Breast epithelium (tissue), 4 donors: ENCODE measurements at places on chromosomes 11 and 22.

DNA sequence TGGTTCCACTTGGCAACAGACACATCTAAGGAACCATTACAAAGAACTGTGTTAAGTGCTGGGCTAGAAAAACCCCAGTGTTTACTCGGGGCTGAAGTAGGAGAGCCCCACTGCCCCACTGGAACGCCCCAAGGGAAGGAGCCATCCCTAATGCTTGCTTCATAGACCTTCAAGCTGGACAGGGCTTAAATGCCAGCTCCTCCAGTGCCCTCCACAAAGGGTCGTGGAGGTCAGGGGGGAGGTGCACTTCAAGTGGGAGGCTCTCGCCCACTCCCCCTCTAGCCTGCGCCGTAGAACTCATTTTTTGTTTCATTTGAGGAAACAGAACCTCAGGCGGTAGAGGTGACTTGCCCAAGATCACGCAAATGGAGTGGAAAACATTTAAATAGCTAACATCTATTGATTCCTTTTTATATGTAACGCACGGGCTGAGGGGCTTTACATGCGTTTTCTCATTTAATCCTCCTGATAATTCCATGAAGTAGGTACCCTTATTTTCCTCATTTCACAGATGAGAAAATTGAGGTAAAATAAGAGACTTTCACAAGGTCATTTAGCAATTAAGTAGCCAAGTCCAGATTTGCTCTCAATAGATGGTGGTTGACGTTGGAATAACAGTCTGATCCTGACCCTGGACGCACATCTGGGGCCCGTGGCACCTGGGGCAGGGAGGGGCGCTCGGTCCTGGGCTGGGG, 545 bp upstream of the ZDHHC13 start:
- DNase-seq, result no peak

DNA sequence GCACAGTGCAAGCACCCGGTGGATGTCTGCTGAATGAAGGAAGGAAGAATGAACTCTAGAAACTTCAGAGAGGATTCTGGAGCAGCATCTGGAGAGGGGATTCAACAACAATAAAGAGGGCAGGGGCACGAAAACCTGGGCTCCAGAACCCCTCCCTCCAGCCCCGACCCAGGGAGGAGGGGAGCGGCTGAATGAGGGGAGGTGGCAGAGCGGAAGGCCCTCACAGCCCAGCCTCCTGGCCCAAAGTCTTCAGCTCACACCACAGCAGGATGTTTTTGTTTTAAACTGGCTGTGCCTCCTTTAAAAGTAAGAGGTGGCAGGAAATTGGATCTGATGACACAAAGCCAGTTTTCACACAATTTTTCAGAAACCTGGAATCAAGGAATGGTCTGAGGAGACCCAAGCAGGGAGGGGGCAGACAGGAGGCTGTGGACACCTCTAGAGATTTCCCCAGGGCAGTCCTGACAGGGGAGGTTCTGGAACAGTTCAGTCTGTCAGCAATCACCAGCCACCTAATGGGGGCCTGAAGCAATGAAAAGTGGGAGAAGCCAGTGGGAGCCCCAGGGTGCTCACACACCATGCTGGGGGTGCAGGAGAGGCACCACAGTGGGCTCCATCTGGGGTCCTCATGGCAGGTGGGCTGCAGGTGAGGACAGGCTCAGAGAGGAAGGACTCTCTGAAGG, 44.4 kb upstream of the TCF20 start:
- no peak for DNase-seq

DNA sequence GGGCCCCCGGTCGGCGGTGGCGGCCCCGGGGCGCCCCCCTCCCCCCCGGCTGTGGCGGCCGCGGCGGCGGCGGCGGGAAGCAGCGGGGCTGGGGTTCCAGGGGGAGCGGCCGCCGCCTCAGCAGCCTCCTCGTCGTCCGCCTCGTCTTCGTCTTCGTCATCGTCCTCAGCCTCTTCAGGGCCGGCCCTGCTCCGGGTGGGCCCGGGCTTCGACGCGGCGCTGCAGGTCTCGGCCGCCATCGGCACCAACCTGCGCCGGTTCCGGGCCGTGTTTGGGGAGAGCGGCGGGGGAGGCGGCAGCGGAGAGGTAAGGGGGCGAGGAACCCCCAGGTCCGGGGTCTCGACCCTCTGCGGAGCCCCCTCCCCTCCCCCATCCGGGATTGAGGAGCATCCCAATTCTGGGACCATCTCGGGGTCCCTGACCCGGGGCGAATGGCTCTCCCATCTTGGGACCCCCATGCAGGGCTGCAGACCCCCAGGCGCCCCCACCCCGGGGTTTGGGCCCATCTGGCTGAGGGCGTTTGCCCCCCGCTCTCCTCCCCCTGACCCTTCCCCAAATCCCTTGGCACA, 431 bp downstream of the KMT2A start:
- DNase-seq, result no peak

DNA sequence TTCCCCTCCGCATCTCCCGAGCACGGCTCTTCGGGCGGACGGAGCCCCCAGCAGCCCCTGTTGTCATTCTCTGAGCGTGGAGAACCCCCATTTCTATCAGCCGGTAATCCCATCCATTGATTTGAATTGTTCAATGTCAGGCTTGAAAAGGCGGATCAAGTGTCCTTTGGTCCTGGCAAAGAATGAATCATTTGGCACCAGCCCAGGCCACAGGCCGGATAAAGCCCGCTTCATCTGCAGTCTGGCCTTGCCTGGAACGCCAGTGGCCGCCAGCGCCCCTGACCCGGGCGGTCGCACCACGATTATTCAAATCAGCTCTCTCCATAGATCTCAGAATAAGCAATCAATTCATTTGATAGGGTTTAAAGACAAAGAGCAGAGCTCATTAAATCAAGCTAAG, 188.9 kb downstream of the BRD1 start:
- no peak for DNase-seq

DNA sequence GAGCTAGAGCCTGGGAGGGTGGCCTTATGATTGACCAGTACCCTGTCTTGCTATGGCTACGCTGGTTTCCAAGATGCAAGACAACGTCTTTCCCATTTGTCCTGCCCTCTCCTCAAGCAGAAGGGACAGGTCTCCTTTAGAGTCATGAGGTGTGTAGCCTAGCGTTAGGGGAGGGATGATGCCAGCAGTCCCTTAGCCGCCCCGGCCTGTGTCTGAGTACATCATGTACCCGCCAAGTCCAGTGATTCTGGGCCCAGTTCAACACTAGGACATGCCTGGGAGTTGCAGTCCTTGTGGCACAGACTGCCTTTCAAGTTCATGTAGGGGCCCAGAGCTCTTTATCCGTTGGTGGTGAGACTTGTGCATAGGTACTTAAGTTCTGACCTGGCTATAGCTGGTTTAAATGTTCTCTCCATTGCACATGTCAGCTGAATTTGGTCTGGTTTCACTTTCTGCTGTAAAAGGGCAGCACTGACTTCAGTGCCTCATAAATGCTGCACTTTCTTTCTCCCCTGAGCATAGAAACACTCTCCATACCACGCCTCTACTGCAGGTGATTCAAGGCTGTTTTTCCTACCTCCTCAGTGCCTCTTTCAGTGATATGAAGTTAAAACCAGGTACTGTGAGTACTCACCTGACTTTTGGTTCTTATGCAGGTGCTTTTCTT, 151.1 kb downstream of the METTL15 start:
- DNase-seq, result no peak

DNA sequence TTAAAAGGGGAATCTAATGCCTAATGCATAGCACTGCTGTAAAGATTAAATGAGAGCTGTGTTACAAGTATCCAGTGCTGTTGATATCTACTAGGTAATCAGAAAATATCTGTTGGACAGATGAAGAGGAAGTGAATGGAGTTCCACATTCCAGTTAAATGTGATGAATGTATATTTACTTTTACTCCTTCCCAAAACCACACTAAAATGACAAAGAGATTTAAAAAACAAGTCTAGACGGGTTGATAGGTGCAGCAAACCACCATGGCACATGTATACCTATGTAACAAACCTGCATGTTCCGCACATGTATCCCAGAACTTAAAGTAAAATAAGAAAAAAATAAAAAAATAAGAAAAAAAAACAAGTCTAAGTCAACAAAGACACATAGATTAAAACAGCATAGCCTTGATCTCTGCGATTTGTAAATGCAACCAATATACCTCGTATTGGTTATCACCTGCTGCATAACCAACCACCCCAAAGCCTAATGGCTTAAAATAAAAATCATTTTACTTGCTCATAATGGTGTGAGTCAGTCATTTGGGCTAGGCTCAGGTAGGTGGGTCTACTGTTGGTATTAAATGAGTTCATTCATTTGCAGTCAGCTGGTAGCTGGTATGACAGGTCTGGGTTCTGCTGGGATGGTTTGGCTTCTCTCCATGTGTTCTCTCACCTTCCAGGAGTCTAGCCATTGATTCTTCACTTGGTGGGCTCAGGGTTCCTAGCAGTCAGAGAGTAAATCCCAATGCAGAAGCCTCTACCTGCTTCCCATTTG, 39.7 kb upstream of the SLC6A5 start:
- no peak for DNase-seq

DNA sequence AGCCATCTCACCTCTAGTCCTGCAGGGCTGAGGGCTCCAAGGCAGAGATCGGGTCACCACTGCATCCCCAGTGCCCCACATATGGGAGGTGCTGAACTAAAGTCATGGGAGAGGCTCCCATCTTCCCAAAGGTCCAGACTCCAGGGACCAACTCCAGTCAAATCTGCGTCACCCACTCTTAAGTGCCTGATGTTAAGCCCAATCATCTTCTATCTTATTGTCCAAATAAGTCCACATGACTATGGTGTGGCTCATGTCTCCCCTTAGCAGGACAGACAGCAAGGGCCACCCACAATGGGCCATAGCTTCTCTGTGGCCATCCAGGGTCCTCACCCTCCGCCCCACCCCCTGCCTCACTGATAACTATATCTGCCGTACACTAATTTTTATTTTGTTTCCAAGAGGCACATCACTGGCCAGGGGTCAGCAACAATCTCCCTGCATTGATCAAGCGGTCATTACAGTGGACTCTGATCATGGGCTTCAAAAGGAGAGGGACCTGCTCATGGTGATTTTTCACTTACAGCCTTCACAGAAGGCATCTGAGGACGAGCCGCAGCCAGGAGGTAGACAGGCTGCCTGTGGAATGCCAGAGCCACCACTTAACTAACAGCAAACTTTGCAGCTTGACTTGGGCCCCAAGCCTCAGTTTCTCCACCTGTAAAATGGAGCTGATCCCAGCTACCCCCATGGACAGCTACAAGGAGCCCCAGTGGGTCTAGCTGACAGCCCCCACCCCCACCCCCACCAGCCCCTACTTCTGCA, 23.3 kb downstream of the MYH9 start:
- no peak for DNase-seq

GRCh38 chr11:72617080-72617762, 57.0 kb downstream of the PDE2A start:
- DNase-seq, result no peak

DNA sequence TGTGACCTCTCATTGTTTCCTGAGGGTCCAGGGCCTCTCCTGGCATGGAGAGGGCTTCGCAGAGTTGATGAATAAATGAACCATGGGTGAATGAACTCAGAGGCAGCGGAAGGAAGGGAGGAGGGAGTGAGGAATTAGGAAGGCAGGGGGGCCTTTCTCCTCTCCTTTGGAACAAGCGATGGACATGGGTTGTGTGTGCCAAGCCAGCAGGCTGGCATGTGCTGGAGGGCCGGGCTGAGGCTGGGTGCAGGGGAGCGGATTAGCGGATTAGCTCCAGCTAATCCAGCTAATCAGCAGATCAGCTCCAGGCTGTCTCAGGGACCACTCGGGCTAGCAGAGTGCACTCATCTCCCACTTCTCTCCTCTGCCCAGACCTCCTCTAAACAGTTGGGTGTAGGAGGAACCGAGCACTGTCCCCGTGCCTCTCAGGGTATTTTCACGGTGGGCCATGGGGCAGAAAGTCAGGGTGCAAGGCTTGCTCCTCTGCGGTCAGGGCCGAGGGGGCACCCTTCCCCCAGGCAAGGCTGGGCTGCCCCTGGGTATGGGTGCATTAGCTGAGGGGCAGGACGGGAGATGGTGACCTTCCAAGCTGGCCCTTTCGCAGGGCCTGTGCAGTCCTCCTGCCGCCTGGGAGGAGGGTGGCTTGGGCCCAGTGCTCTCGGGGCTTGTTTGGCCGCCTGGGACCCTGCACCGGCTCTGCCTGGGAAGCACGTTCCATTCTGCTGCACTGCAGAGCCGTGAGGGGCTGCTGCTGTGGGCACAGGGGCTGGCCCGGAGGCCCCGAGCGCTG, 120.3 kb upstream of the B3GAT1 start:
- no peak for DNase-seq

- no peak for DNase-seq
Observed at GRCh38 chr11:71185411-71185810, 67.0 kb downstream of the SHANK2 start.

DNA sequence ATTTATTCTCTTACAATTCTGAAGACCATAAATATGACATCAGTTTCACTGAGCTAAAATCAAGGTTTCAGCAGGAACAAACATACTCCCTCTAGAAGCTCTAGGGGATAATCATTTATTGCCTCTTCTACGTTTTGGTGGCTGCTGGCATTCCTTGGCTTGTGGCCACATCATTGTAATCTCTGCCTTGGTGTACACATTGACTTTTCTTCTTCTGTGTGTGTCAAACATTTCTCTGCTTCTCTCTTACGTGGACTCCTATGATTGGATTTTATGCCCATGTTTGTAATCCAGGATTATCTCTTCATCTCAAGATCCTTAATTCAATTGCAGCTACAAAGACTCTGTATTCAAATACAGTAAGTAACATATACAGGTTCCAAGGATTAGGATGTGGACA, 30.4 kb upstream of the MMP20 start:
- DNase-seq, result no peak
